ENCODE measurements at places on chromosomes 4 and X.

GRCh38 chrX:20913760-20914159 is 460.5 kb upstream of the CNKSR2 start:
- peak; percentile 8 for DNase-seq

DNA sequence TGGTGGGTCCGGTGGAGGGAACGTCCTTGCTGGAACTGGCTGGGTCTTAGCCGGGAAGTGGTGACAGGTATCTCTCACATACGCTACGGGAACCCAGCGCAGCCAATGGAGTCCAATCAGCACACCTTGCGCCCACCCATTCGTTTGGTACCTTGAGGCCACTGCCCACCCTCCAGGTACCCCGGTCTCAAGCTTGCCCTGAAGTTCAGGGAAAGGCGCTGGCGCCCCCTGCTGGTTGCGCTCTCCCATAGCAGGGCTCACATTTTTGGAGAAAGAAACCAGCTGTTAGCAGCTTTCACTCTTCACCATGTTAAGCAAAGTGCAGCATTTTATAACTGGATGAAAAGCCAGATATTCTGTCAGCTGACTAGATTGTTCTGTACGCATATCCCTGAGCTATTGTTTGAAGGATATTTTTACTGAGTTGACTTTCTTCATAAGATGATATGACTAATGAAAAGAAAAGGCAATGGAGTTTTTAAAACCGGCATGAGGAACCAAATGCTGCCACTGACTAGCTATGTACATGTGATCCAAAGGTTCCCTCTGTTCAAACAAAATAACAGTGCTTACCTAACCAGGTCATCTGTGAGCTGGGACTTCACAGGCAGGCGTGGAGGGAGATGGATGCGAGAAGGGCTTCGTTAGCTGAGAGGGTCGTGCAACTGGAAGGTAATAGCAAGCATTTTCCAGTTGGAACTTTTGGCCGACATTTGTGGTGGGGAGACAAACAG is 43.7 kb downstream of the OTOP1 start:
- peak; percentile 29 for DNase-seq

GRCh38 chr4:177301126-177301639 is 8.5 kb upstream of the NEIL3 start:
- no peak for DNase-seq

DNA sequence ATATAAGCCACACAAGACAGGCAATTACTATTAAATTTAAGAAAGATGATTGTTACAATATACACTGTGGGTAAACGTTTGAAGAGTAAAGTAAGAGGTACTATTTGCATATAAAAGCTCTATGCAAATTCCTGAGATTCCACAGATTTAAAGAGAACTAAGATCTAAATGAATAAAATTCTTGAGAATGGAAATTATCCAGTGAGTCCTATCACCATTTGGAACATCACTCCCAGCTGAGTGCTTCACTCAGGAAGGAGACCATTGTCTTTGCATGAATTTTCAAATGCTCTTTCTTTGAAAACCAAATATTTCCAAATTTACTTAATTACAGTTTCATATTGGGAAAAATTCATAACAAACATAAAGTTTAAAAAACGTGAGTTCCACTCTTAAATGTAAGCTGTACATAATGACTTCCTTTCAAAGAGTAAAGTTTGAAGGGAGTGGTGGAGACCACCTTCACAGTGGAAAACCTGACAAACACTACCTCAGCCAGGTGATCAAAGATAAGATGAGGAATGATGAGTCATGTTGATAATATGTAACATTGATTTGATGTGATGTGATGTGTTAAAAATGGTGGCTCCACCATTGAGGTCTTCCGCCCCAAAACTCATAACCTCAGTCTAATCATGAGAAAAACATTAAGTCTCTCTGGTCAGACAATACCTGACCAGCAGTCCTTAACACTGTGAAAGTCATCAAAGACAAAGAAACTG is 159.9 kb downstream of the BANK1 start:
- DNase-seq, result no peak

- no peak for DNase-seq
Measured at GRCh38 chr4:108527723-108528122, 92.7 kb upstream of the RPL34 start.

- no peak for DNase-seq
Measured at GRCh38 chr4:182640491-182640890, 276.7 kb downstream of the DCTD start.

DNA sequence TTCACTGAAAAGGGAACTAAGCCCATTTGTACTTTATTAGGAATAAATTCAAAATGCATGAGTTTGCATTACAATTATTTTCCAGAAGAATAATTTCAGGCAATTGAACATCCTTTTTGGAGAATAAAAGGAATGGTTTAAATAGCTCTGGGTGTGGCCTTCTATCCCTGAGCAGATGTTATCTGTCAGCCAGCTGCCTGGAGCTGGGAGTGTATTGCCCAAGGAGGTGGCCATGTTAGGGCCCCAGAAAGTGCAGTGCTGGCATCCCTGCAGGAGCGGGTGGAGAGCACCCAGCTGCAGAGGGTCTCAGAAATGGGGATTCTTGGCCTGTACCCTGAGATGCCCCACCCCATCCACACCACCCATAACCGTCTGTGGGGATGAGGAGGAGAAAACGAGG is 21.6 kb upstream of the VEGFD start:
- no peak for DNase-seq

- DNase-seq, result no peak
Measured at GRCh38 chr4:74018116-74018515, 19.6 kb upstream of the CXCL5 start.

DNA sequence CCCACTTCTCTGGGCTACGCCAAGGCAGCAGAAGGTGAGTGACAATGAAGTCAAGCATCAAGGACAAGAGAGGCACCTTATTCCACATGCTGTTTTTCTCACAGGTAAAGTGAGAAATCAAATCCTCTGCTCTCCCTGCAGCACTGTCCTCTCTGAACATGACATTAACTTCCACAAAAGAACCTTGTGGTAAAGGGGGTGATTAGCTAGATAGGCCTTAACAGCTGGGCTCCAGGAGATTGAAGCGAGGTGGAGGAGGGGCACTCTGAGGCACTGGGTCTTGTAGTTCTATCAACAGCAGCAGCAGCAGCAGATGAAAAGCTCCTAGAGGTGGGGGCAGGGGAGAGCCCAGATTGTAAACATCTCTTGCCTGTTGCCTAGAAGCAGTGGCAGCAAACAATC is 96.8 kb upstream of the CXXC4 start:
- no peak for DNase-seq

- DNase-seq, result no peak
Measured at GRCh38 chr4:148793221-148793620, 351.0 kb upstream of the NR3C2 start.

- no peak for DNase-seq
Measured at GRCh38 chr4:100359441-100359840, 158.4 kb downstream of the EMCN start.

- DNase-seq, result no peak
Measured at GRCh38 chr4:92305878-92306520, 2.2 kb downstream of the GRID2 start.

DNA sequence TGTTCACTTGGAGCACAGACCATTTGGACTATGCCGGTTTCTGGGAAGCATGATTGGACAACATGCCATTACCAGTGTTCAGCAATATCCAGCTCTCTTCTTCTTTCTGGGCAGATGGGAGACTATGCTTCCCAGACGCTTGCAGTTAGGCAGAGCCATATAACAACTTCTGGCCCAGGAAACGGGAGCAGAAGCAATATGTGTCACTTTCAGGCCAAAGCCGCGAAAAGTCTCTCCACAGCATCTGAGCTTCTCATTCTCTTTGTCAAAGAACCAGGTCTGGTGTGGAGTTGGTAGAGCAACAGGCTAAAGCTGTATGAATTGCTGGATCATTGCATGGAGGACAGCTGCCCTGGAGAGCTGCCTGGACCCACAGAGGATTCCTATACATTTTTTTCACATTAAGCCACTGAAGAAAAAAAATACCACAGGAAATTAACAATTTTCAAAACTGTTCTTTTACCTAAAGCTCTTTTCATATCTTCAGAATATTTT is 131.4 kb upstream of the FRG1 start:
- DNase-seq, result no peak

DNA sequence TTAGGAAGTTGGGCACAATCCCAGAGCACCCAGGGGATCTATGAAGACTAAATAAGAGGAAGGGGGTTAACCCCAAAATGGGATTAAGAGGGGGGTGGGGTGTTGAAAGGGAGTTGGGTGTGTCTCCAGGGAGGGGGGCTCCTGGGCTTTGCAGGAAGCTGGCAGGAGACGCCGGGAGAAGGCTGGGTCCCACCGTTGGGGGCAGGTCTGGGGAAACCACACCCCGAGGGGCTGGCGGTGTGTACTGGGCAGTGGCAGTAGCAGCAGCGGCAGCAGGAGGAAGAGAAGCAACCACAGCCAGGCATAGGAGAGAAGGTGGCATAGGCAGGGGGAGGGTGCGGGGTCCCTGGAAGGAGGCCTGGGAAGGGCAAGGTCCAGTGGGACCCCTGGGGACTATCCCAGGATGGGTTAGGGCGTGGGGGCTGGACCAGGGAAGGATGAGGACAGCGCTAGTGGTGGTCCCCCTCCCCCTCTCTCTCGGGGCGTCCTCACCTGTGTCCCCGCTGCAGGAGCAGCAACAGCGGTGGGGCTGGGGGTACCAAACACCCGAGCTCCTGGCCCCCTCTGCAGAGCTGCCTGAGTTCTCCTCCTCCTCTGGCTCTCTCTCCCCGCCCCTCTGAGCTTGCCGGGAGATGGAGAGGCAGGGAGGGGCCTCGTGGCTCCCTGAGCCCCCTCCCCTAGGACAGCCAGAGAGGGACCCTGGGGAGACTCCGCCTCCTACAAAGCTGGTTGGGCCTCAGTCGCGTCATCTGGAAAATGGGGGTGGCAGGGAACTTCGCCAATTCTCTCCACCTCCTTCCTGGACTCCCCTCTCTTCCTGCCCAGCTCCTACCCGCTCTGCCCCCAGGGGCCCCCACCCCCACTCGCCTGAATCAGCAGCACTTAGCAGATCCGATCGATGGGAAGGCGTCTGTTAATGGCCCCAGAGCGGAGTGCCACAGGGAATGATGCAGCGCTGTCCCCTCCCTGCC is at the start of gene KCND1:
Gene KCND1, minus strand, starts transcription at position 596 of the 971 bp plus-strand sequence. CDS start 1,573 bp downstream, outside the sequence.
- DNase-seq, result peak; percentile 23

DNA sequence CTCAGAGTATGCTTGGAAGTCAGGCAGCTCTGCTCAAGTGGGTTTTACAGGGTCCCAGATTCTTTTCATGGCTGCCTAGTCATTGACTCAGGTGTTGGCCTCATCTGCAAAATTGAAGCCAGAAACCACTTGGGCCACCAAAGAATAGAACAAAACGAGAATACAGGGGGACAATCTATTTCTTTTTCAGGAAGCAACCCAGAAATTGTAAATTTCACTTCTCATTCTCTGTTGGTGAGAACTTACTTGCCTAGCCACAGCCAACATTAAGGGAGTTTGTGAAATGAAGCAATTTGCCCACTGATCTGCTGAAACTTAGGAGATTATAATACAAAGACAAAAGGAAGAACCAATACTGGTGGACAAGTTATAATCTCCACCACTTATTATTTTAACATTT is 8.6 kb upstream of the TKTL2 start:
- no peak for DNase-seq

DNA sequence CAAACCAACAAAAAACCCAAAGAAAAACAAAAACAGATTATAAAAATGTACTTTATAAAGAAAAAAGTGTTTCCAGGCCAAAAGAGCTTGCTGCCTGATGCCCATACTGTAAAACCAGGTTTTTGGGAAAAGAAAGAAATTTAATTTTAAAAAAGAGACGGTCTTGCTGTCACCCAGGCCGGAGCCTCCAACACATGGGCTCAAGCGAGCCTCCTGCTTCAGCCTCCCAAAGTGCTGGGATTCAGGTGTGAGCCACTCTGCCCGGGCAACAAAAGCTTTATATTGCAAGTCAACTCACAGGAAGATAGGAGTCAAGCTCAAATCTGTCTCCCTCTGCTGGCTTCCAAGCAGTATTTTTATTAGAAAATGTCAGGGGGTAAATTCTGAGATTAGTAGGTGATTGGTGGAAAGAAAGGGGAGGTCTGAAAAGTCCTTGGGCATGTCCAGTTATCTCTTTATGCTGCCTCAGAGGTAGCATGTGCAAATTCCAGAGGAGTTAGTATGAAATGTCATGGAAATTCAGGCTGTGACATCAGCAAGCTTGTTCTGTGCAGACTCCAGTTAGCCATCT is 39.4 kb downstream of the MGST2 start:
- no peak for DNase-seq

- DNase-seq, result no peak
Measured at GRCh38 chr4:109760682-109761081, 30.8 kb upstream of the PLA2G12A start.

DNA sequence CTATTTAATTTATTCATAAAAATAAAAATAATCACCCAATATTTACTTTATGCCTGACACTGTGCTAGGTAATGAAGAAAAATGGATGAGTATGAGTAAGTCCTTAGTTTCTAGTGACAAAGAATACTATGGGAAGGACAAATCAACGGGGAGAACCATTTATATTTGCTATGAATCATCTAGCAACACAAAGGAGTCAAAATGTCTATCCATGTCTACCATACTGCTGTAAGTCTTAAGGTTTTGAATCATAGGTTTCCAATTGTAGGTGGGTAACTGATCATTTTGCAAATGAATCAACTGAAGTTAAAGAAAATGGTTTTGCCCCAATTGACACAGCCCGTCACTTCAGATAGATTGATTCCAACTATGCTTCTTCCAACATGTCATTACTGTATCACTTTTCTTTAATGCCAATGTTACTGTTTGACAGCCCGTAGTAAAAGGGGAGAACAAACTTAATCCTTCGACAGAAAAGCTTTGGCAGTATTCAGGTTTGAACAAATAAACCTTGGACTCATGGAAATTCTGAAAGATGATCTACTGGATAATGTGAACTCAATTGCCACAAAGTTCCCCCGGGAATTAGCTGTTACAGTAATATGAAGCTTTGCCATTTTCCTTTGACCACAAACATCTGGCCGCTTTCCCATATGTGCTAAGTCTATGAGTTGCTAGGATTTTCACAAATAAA is 3.2 kb downstream of the TDO2 start:
- peak; percentile 99 for DNase-seq

DNA sequence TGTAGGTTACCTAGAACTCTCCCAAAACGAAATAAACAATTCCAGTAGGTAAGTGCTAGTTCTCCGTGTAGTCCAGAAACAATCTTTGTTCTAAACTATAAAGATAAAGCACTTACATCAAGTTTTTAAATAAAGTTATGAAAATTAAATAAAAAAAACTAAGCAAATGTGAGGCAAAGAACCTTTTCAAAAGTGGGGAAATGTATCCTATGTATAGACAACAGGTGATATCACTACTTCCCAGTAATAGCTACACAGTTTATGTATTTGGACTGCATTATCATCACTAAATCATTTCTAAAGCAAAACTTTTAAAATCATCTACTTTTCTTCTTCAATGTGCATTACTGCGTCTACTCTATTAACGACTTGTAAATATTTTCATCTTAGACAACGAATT is 2.0 kb downstream of the YTHDC1 start:
- no peak for DNase-seq

DNA sequence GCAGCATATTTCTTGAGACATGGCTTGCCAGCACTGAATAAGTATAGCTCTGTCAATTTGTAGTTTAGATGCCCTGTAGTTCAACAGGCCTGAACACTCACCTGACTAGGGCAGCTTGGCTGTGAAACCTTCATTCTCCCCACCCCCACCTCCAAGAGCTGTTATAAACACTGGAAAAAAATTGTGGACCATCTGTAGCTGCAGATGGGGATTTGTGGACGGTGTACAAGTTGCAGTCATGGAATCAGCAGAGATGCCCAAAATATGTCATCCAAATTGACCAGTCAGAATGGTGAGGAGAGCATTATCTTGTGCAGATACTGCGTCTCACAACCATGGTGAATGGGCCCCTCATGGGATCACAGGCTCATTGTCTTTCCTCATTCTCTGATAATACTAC is 76.2 kb upstream of the PAQR3 start:
- DNase-seq, result no peak

GRCh38 chr4:136900696-136901095 is 631.6 kb downstream of the PCDH18 start:
- peak; percentile 56 for DNase-seq

All from LHCN-M2 (cell line).